ENCODE measurements at places on chromosomes 5 and 9.

- no peak for DNase-seq
Measured at GRCh38 chr5:148336704-148337435, 1.5 kb downstream of the SPINK9 start.

GRCh38 chr5:82603033-82603987 lies 325.2 kb upstream of the RPS23 start:
- DNase-seq, result no peak

- no peak for DNase-seq
Measured at GRCh38 chr5:169356181-169356580, 55.2 kb upstream of the SLIT3 start.

- no peak for DNase-seq
Measured at GRCh38 chr5:147701468-147701867, 81.1 kb downstream of the JAKMIP2 start.

DNA sequence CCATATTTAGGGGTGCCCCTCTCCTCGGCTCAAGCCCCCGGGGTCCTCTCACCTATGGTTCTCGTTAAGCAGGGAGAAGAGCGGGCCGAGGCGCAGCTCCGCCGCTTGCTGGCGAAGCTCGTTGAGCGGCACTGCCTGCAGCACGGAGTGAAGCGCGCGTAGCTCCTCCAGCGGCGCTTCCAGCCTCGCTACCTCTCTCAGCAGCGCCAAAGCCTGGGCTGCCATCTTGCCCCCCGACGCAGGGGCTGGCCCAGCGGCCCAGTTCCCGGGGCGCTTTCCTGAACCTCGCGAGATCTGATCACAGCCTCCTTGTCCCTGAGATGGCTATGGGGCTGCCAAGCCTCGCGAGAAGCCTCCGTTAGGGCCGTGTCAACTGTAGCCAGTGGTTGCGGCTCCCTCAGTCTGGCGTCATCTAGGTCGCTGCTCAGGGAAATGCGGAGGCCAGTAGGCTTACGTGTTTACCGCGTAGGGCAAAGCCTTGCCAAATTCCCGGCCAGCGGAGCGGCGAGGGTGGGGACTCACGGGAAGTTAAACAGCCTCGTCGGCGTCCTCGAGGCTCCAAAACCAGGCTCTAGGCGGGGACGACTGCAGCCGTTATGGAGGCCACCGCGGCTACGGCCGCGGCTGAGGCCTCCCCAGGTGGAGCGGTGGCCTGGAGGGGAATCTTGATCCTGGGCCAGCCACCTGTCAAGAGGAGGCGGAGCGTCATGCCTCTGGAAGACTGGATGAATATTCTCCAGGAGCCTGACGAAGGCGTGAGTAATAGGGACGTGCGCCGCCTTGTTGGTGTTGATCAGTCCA lies at the start of gene PSMD5:
PSMD5 (minus strand) TSS at position 238 of the 801 bp plus-strand sequence; CDS start at position 225, 13 bp downstream.
- DNase-seq, result peak; percentile 86

DNA sequence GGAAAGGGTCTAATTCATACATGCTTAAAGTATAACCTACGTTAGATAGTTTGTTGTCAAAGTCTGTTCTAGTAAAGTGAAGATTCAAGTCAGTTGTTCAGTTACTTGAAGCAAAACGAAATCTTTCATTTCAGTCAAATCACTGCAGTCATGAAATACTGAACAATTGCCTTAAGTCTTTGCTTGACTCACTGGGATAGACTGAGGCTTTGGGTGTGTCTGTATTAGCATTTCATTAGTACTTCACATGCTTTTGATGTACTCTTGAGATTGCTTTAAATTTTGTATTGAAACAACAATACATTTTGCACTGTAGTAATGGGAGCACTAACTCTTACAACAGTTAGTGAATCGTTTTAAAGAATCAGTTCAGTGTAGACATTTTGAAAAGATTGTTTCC lies 4.0 kb upstream of the CMYA5 start:
- DNase-seq, result no peak

DNA sequence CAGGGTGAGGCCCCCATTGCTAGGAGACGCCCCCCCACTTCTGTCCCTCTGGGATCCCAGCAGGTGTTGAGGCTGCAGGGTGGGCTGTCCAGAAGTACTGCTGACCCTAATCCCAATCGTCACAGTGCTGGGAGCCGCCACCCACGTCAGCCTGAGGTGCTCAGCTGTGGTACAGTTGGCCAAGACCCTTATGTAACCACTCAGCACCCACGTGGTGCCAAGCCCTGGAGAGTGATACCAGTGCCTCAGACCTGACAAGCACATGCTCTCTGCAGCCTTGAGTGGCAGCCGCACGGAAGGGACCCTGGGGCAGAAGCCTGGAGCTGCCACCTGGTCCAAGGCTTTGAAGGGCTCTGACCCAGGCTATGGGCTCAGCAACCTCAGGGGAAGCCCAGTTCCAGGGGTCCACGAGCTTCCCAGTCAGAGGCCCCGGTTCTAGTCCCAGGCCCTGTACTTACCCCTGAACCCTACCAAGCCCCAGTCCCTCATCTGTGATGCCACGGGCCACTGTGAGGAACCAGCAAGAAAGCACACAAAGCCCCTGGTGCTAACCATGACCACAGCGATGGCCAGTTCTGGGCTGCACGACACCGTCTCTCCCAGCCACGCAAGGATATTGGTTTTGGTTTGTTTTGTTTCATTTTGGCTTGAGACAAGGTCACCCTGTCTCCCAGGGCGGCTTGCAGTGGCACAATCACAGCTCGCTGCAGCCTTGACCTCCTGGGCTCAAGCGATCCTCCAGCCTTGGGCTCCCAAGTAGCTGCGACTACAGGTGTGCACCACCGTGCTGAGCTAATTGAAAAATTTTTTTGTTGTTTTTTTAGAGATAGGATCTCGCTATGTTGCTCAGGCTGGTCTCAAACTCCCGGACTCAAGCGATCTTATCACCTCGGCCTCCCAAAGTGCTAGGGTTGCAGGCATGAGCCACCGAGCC lies 50.7 kb downstream of the DBH start:
- no peak for DNase-seq

- no peak for DNase-seq
Measured at GRCh38 chr5:10581424-10581748, 17.5 kb downstream of the ANKRD33B start.

DNA sequence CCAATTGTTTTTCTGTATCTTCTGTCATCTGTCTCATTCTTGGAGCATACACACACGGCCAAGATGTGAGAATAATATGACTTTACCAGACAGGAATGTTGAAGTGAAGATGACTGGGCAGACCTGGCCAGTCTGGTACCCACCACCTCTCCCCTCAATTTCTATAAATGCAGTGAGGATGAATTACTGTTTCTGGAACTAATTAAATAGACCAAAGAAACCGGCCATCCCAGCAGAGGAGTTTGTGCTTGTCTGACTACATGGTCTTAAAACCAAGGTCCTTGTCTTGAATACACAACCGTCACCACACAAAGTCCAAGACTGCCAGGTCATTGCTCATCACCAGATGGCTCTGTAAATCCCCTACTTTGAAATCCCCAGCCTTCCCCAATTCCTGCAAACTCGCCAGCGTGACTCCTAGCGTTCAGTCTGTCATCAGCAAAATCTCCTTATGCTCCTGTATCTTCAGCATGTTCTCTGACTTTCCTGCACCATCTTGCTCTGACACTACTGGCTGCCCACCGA lies 147.2 kb downstream of the PDE4D start:
- no peak for DNase-seq

DNA sequence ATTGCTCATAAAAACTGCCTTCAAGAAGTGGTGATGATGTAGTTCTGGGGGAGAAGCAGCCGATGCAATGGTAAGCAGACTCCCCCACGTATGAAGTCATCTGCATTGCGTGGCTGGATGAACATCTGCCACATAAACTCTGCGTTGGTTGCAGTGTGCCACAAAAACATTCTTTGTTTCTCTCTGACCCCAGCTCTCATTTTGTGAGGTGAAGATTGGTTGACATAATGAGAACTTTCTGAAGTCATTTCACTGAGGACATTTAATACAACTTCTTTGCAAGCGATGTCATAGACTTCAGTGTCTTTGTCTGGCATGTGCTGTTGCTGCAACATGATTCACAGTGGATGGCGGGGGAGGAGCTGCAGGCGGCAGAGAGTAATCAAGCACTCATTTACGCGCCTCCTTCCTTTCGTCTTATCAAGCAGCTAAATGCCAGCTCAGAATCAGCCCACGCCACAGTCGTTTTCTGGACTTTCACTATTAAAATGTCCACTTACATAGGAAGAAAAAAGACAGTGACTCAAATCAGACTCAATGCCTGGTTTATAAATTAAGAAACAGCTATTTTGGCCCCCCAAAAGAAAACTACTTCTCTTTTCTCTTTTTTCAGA lies 91.5 kb upstream of the NFIL3 start:
- DNase-seq, result no peak

GRCh38 chr5:58493141-58493540 lies 1.9 kb downstream of the GAPT start:
- no peak for DNase-seq

- DNase-seq, result no peak
Measured at GRCh38 chr9:133124123-133124906, 3.3 kb upstream of the RALGDS start.

DNA sequence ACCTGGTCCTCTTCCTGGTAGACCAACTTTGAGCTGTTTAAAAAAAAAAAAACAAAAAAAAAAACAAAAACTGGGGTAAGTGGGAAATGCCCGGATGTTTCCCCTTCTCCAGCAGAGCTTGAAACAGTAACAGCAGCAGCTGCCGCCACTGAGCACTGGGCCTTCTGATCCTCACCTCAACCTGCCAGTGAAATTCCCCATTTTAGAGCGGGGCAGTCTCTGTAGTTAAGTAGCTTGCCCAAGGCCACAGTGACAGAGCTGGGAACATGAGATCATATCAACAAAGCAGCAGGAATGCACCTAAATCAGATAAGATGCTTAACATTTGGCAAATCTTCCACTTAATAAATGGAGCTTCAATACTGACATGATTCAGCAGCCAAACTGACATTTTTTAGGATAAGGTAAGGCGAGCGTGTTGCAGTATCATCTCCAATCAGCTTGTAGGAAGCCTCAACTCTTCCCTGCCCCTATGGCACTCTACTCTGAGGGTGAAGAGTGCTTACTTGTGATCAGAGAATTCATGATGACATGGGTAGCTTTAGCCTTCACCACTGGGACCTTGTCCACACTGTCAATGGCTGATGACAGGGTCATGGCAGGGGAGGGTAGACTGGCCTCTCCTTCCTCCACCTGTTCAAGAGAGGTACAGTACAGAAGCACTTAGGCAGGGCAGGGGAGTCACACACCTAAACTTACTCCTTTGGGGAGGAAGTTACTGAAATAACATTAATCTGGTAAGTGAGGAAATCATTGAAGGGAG lies 9.3 kb downstream of the KIAA1191 start:
- no peak for DNase-seq

DNA sequence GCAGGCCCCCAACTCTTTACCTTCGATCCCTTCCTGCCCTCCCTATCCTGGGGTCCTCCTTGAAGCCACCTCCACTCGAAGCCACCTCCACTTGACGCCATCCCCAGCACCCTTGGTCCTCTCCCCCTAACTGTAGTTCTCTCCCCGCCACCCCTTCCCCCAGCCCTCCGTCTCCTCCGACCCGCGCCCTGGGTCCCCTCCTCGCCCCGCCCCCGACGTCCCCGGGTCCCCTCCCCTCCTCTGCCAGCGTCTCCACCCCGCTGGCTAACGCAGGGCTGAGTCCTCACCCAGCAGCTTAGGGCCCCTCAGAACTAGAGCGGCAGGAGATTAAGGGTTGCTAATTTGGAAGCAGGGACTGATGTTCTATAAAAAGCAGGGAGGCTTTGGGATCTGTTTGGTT lies 30.6 kb upstream of the ANKRD33B start:
- no peak for DNase-seq

DNA sequence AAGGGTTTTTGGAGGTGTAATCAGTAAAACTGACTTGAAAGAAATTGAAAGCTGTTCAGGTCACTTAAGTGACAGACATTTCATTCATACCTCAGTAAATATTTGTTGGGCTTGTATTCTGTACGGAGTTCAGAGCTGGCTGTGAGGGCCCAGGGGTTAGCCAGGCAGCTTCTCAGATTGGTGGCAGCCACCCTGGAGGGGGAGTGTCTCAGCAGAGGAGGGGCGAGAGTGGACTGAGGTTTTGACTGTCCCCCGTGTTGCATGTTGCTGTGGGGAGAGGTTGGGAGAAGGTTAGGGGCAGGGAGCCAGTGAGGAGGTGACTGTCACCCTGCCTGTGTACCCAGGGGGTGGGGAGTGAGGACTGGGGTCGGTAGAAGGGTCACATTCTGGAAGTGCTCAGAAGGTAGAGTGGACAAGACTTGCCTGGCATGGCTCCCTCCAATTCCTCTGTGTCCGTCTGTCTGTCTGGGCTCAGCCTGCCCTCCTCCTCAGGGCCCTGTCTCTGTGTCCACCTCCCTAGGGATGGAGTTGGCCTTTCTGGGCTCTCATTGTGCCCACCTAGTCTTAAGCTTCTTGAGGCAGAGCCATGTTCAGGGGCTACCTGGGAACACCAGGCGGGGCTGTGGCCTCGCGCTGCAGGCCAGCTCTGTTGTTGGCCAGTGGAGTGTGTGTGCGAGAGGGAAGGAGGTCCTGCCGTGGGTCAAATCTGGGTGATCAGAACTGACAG lies 4.4 kb downstream of the PHF2 start:
- DNase-seq, result no peak

GRCh38 chr9:93673021-93673838 lies 96.8 kb downstream of the PHF2 start:
- DNase-seq, result no peak

DNA sequence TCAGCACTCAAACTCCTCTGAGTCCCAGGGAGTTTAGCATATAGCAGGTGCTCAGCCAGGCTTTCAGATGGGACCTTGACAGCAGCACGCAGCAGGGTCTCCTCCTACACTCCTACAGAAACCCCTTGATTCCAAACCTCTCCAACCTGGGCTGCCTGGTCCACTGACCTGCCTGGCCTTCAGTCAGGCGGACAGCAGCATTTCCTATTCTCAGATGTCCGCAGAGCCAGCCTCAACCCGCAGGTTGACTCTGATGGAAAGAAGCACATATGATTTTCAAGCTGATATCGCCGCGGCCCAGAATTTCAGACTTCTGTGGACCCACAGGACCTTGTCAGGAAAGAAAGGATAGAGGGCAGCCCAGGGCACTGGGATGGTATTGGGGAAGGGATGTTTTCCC lies 5.3 kb upstream of the SLC25A48 start:
- no peak for DNase-seq

GRCh38 chr9:99358668-99359067 lies 136.6 kb downstream of the SEC61B start:
- no peak for DNase-seq

- DNase-seq, result no peak
Measured at GRCh38 chr9:91953718-91954117, 3.7 kb upstream of the ROR2 start.

DNA sequence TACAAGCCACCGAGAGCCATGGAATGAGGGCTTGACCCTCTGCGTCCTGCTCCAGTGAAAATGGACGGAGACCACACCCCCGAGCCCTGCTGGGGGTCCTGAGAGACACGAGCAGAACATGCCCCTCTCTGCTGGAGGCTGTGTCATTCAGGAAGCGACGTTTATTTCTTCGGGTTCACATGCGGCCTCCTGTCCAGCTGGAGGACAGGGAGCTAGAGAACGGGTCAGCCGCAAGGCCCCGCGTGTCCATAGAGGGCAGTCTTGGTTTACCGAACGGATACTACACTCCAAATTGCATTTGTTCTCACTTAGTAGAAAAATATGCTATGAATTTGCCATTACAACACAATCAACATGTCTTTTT lies 36.1 kb downstream of the MRPL36 start:
- DNase-seq, result no peak

Data from stimulated activated CD4-positive, alpha-beta T cell treated with anti-CD3 and anti-CD28 coated beads, Interleukin-1b, Interleukin-23, amount 100 ng/mL, for 1 hour (primary cell).